ENCODE measurements at places on chromosomes 11 and 22. TPM values are rescaled to one million over a fixed set of nuclear protein-coding genes. Genes with fewer than 3 reads are reported as not detected.

SLC37A2 gene
- total RNA-seq, result 0.88 TPM

USP35 gene
- 11.3 TPM for total RNA-seq

SAA4 gene
- not detected for total RNA-seq

CDKN1C gene
- total RNA-seq, result 1.7 TPM

OR4X2 gene
- not detected for total RNA-seq

ANO9 gene
- total RNA-seq, result not detected

TRIM29 gene
- 0.57 TPM for total RNA-seq

EMID1 gene
- total RNA-seq, result not detected

USP2 gene
- total RNA-seq, result not detected

Measured in placental pericyte (primary cell).